ENCODE measurements at places on chromosomes 5 and 9. TPM values are rescaled to one million over a fixed set of nuclear protein-coding genes. Genes with fewer than 3 reads are reported as not detected.

PIP5KL1 gene
- 0.21 TPM for total RNA-seq

FOXD4L4 gene
- 0.25 TPM for total RNA-seq

BSPRY gene
- total RNA-seq = not detected

GRCh38 chr9:132901858-132902831 is 23.4 kb downstream of the SPACA9 start:
- peak; percentile 27 for DNase-seq

All from pulmonary artery endothelial cell (primary cell).